ENCODE measurements at places on chromosomes 12 and 14. TPM values are rescaled to one million over a fixed set of nuclear protein-coding genes. Genes with fewer than 3 reads are reported as not detected.

GRCh38 chr12:120362516-120363273, 6.3 kb downstream of the MSI1 start:
- DNase-seq: no peak

- peak; percentile 90 for DNase-seq
Observed at GRCh38 chr12:47715393-47715876, 9.6 kb upstream of the RPAP3 start.

GRCh38 chr12:97612075-97612474, 149.5 kb downstream of the RMST start:
- no peak for DNase-seq

DNA sequence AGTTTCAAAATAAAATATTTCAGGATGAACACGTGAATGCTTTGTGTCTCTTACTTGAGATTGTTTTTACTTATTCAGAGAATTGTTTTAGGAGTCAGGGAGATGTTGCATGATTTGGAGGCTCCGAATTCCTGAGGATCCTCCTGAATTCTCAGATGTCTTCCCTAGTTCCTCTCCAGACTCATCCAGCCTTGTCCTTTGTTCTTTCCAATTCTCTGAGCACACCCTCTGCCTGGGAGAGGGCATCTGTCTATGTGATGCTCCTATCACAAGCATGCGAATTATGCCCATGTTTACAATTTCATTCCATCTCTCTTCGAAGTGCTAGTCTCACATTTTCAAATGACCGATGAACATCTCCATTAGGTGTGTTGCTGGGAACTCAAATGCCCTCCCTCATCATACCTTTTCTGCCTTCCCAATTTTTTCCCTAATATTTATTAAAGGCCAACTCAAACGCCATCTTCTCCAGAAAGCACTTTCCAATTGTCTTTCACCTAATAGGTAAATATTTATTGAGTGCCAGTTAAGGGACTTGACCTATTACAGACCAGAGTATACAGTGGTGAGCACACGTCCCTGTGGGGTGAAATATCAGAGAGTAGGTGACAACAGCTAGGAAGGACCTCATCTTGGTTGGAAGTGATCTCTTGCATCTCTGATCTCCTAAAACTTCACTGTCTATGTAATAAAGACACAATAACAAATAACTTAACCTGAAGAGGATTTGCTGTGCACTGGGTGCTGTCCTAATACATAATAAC, 64.4 kb downstream of the ARF6 start:
- DNase-seq: no peak

DNA sequence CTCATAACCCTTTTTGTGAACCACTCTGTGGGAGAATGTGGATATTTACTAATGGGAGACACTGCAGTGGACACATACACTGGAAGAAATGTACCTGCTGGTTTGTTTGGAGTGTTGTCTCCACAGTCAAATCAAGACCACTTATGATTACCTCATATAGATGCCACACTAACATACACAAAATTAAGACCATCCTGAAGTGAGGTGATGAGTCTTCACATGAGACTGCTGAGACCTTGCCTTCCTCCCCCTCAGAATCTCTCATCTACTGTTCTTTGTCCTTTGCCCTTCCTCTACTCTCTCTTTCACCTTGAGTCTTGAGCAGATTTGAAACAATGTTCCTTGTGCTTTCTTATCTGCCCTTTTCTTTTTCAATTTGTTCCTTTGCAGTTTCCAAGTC, 4.3 kb downstream of the KRT6A start:
- DNase-seq: no peak

- no peak for DNase-seq
Observed at GRCh38 chr12:114703060-114703493, 19.1 kb upstream of the TBX3 start.

GRCh38 chr14:68643673-68644072, 149.2 kb downstream of the ZFP36L1 start:
- DNase-seq: no peak

DNA sequence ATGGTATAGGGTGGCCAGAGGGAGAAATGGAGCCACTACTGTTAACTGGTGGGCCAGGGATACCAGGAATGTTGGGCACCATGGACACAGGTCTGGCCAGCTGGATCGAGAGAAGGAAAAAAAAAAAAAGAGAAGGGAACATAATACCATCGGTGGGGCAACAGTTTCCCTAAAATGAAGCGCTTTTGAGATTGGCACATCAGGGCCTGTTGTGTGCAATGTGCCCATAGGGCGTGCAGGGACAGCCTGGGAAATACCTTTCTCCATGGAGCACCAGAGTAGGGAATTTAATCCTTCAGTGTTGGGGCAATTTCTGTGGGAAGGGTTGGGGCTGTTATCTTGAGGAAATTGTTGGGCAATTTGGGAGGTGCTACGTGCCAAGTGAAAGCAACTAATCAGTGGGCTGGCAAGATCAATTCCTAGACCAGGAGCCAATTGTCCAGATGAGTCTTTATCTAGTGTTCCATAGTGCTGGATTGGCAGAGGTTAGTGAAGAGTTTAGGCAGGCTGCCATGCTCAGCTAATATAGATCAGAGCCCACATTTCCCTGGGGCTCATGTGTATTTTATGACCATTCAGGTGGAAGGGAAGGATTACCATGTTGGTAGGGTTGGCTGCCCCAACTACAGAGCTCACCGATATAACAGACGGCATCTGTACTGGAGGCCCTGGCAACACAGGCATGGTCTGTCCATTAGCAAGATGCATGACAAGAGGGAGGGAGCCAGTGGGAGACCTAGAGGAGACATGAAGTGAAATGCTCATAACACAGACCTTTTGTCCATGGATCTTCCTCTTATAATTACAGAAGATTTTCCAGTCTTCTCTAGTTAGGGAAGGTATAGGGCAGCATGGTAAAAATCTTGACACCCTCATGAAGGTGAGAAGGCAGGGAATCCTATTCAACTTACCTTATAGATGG, 25.5 kb upstream of the NPFF start:
- no peak for DNase-seq

DNA sequence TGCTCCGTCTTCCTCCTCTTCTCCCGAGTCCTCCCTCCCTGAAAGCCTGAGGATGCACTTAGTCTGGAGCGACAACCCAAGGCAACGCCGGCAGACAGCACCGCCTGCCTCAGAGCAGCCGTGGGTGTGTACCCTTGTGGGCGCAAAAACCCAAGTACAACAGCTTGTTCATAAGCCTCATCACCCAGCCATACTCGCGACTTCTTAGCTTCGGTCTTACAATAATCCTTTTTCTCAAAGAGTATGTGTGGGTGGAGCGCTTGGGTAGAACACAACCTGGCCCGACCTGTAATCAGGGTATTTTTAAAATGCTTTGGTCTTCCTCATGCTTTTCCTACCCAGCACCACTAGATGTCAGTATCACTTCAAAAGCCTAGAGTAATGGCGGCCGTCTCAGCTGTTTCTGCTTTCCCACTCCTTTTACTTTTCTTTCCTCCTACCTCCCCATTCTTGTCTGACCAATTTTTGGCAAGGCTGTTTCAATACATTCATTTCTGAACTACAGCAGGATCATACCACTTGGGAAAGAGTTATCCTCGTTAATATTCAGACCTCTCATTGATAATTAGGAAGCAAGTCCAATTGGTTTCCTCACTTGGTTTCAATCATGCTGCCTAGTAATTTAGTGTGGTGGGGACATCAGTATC, 198.9 kb downstream of the EPS8 start:
- no peak for DNase-seq

The ENTPD5 gene
- 10.6 TPM for total RNA-seq

The CCDC85C gene
- total RNA-seq: 19.8 TPM

The NXPH4 gene
- total RNA-seq: 0.79 TPM
